Bronchial epithelial cell (primary cell): ENCODE measurements at places on chromosomes 3 and 15.

DNA sequence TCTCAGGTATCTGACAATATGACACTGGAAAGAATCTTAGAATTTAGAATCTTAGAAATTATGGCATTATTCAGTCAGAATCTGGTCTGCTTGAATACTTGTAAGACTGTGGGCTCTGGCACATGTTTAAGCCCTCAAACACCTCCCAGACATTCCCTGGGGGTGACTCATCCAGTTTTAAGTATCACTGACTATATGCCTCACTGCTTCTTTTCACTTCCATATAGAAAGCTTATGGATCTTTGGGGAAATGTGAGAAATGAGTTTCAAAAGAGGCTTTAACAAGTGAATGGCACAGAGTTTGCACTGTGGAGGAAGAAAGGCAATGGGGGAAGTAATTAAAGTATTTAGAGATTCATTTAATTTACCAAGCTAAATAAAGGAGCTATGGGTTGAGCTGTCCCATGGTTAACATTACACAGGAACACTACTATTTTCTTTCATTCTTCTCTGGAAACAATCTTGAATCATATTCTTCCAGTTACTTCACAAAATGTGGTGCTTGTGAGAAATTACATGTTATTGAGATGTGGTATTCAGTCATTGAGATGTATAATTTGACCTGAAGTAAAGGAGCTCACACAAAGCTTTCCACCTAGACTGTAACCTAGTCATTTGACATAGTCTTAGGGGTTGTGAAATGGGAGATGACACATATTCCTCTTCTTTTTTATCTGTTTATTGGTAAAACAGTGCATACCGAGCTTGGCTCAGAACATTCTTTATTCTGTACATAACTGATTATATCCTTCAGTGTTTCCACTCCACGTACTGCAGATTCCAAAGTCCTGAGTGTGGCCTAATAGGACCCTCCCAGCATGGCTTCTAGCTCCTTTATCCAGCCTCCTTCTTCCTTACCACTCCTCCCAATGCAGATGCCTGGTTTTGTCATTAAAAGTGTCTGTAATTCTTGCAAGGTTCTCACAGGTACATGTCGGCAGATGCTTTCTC is 544.6 kb upstream of the NECTIN3 start:
- DNase-seq = peak; percentile 95

DNA sequence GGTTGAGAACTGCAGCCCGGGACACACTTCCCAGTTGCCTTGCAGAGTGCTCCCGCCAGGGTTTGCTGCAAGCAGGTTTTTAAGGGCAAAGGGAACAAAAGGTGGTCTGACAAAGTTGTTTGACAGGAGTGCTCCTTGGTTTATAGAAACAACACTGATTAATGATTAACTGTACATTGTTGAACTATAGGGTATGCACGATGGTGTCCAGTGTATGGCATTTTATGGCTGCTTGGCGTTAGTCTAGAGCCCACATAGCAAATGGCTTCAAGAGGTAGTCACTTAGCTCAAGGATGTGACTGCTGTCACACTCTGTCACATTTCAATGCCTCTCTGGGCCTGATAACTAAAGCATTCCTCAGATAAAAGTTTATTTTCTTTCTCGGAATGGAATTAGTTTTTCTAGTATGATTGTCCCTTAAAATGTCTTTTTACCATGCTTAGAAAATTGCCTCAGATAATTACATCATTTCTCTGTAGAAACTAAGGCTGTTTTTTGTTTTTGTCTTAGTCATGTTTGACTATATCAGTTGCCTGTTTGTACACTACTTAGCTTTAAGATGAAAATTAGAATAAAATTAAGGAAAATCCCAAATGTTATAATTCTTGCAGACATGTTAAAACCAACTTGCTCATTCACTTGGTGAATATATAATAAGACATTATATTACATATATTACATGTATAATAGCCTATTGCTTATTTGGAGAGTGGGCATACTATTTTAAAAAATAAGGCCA is 61.3 kb upstream of the GATM start:
- no peak for DNase-seq

DNA sequence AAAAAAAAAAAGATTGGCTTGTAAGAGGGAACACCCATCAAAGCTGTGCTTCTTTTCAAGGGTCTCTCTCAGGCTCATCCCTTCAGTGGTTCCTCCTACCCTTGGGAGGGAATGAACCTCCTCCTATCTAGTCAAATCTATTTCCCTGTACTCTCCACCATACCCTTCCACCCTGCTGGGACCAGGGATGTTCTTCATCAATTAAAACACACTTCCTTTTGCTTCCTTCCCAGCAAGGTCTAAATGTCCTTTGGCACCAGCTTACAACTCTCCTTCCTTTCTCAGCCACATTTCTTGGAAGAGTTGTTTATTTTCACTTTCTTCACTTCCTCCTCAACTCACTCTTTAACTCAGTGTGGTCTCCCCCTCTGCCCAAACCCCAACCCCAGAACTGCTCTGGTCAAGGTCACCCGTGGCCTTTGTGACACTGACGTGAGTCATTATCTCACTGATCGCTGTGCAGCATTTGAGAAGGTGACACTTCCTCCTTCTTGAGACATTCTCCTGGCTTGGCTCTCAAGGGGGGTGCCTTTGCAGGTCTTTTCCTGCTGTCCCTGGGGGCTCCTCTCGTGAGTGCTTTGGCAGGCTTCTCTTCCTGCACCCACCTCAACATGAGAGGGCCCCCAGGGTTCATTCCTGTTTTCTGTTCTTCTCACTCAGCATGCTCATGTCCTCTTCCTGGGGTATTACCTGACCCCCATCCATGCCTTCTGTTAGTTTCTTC is 210.5 kb upstream of the TLE3 start:
- DNase-seq = no peak

GRCh38 chr3:146969356-146969755 is 364.2 kb upstream of the PLSCR5 start:
- no peak for DNase-seq

DNA sequence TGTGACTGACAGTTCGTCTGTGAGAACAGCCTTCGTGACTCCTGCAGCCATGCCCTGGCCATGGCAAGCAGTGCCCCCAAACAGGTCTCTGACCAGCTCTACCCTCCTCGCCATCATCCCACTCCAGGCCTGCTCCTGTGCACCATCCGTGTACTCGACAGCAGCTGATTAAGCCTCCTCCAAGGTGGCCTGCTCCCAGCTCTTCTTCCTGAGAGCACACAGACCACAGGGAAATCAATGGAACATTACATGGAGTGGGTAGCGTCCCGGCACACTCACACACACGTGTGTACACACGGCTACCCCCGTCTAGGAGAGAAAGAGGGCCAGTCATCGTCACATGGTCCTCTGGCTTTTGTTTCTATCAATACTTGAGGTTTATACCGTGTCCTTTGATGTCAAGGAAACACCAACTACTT is 21.1 kb downstream of the ANXA2 start:
- no peak for DNase-seq

- DNase-seq = no peak
Measured at GRCh38 chr3:136645915-136646314, 106.3 kb downstream of the STAG1 start.

DNA sequence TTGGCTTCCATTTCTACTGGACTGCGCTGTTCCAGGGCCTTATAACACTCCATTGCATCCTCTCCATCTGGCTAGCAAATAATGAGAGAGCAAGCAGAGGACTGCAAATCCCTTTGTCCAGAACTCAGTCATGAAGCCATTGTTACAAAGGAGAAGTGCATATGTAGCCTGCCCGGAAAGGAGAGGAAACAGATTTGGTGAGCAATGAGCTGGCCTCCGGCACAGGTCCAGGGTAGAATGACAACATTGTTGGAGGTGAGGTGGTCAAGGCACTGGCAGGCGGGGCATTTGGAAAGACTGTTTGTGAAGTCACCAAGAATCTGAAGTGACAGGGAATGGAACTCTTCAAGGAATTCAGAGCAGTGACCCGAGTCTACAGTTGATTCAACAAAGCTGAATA is 25.0 kb upstream of the ATP1B3 start:
- no peak for DNase-seq
